Caki2 (cell line): ENCODE measurements at places on chromosomes 3 and 15. TPM values are rescaled to one million over a fixed set of nuclear protein-coding genes. Genes with fewer than 3 reads are reported as not detected.

DNA sequence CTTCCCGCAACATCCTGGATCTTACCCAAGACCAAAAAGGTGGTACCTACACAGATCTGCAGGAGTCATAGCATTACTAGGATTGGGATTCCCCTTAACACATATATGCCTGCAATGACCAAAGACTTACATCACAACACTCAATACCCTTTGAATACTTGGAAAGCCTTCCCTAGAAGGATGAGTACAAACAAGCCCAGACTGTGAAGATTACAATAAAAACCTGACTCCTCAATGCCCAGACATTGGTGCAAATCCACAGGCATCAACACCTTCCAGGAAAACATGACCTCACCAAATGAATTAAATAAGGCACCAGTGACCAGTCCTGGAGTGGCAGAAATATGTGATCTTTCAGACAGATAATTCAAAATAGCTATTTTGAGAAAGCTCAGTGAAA lies 326.8 kb downstream of the TBL1XR1 start:
- no peak for DNase-seq

Gene LRRIQ4
- total RNA-seq, result not detected in 2 replicates

Gene SKOR1
- 0.61 TPM in 1 of 2 replicates, not detected in the other for total RNA-seq

Gene SUMF1
- total RNA-seq, result 27.6 and 32.3 TPM in 2 replicates

DNA sequence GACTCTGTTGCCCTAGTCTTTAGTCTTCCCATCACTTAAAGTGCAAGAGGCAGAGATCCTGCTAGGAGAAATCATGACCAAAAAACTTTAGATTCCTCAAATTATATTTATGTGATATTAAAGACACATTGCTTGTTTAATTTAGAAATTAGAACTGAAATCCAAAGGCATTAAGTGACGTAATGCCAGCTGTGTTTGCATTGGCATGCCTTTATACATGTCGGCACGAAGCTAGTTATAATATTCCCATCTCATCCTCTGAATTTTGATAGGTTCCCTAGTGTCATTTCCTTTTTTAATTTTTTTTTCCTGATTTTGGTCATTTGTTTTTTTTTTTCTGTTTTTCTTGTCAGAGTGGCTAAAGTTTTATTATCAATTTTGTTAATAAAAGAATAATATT lies 203.5 kb upstream of the ZBTB20 start:
- no peak for DNase-seq
